ENCODE measurements at places on chromosomes 13 and 19.

- no peak for DNase-seq
These were observed 1211.1 kb upstream of the PCDH20 start for GRCh38 chr13:62626771-62627170.

DNA sequence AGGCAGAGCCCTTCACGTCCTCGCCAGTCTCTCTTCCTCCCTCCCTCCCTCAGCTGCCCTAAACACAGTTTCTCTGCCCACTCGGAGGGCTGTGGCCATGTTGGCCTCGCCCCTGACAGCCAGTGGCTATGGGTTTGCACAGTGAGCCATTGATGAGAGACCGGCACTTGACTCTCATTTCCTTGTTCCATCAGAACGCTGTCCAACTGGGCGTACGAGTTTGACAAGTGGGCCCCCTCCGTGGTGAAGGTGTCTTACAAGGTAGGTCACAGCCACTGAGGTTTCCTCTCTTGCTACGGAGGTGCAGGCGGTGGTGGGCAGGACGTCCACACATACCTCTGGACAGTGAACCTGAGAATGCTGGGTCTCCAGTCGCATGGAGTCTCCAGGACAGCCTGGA lies 57.9 kb downstream of the SMARCA4 start:
- DNase-seq, result no peak

DNA sequence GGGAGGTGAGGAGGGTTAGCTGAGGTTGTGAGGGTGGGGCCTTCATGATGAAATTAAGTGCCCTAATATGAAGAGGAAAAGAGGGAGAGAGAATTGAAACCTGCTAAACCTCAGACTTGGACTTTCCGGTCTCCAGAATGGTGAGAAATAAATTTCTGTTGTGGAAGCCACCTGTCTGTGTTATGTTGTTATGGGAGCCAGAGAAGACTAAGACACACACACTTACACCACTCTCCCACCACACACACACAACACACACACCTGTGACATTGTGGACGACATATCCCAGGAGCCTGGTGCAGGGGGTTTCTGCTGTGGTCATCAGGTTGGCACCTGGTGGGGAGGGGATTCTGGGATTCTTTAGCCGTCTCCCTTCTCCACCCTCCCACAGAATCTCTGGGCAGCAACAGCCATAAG lies 14.0 kb downstream of the KLK4 start:
- no peak for DNase-seq

GRCh38 chr13:99955747-99956472 lies 15.7 kb downstream of the ZIC5 start:
- DNase-seq, result no peak

DNA sequence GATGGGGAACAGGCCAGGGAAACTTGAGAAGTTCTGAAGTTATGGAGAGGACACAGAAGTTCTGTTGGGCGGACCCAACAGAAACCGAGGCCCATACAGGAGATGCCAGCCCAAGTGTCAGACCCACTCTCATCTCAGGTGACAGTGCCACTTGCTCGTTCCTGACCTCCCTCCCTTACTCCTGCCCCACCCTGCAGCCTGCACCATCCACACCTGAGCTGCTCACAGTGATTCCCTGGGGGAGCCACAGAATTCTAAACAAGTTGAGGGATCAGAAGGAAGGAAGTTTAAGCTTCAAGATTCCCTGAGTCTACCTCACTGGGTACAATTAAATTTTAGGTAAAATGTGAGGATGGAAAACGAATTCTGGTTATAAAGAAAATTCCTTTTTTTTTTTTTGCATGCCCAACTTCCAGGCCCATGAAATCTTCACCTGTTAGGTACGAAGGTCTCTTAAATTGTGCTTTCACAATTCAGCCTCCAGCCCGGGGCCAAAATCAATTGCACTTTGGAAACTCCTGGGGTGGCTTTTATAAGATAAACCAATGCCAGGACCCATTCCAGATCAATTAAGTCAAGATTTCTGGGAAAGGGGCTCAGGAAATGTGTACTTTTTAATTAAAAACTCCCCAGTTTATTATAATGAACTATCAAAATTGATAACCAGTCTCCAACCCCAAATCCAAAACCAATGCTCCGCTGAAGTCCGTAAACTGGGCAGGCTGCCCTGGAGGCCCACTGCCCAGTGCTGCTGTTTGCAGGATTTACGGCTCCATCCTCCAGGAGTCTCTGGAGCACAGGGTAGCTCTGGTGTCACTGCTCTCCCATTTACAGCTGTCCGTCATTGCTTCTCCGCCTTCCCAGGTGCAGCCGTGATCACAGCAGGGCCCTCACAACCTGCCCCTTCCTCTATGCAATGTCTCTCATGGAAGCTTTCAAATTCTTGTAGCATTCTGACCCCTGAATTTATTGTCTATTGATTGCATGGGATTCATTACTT lies 643.5 kb downstream of the UQCRFS1 start:
- DNase-seq, result no peak

DNA sequence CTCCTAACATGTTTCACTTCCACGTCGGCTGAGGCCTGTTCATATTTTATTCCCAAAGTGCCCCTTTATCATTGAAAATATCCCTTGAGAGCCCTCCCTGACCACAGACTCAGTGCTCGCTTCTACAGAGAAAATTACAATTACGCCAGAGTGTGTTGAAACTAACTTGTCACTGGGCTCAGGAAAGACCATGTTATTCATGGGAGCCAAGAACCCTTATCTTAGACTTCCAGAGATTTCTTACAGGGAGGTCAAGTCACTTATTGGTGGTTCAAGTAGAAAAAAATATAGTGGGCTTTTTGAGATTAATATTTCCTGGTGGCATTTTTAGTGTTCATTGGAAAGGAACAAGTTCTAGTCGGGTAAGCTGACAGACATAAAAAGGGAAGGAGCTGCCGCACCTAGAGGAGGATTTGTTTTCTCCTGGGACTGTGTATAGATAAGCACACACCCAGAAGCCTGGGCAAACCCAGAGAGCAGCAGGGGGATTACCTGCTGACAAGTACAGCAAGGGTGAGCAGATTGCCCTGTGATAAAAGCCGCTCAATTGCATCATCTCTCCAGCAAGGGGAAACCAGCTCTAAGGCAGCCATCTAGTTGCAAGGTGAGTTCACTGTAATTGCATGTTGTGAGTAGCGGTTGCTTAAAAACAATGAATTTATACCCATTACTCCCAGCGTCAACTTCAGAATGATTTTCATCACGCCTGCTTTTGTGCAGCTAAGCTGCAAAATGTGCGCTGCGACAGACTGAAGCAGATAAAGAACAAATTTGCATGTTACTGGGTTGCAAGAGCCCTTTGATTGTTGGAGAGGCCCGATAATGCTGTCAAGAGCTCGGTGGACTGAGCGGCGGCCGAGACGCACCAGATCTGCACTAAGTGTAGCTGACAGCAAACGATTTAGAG lies 46.2 kb downstream of the DCT start:
- DNase-seq, result no peak

DNA sequence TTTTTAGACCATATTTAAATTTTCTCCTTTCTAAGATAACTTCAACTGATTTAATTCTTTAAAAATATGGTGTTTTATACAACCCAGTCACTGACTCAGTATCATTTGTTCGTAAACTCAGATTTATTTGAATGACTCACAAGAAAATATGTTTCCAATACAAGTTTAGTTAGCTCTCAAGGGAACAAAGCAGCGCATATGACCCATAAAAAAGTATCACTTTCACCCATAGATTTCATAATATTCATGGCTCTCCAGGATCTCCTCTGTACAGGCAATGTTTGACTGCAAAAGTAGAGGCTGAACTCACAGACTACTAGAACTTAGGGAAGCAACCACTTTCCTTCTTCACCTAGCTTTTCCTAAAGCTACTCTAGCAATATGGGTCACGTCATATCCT lies 405.6 kb upstream of the PCDH9 start:
- no peak for DNase-seq

DNA sequence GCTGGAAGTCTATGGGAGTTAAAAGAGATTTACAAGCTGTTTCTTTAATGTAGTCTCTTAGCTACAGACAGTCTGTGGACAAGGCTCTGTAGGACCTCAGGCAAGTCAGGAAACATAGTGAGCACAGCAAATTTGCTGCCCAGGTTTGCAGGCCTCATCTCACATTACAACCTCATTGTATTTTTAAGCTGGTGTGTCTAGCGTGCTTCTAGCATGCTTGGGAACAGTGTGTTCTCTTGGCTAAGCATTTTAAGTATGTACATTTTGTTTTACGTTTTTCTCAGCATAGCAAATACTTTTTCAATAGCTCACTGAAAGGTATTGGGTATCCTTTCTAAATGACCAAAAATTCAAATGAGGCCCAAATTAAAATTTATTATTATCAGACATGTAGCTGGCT lies 113.2 kb downstream of the STARD13 start:
- DNase-seq, result no peak

GRCh38 chr13:99051768-99052455 lies 74.0 kb upstream of the DOCK9 start:
- no peak for DNase-seq

GRCh38 chr19:46356149-46357055 lies 9.5 kb downstream of the PPP5C start:
- no peak for DNase-seq

GRCh38 chr19:13861392-13861713 lies 15.6 kb upstream of the NANOS3 start:
- DNase-seq, result no peak

- DNase-seq, result no peak
These were observed 12.8 kb upstream of the ADGRL1 start for GRCh38 chr19:14218620-14219330.

DNA sequence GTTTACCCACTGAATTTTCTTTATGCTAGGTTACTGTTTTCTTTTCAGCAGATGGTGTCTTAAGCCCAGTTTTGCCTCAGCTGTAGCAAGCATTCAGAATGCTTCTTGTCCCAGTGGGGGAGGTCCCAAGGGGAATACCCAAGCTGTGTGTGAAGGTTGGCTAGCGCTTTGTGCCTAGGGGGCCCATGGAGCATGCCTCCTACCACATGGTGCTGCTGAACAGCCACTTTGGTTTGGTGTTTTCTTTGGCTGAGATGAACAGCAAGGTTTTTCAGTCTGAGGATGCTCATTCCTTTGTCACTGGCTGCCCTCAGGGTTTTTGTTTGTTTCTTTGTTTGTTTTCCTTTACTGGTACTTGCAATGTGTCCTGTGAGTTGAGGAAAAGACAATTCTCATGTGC lies 99.0 kb downstream of the PCDH20 start:
- no peak for DNase-seq

- DNase-seq, result no peak
These were observed 79.1 kb upstream of the SPATA13 start for GRCh38 chr13:24081387-24081786.

DNA sequence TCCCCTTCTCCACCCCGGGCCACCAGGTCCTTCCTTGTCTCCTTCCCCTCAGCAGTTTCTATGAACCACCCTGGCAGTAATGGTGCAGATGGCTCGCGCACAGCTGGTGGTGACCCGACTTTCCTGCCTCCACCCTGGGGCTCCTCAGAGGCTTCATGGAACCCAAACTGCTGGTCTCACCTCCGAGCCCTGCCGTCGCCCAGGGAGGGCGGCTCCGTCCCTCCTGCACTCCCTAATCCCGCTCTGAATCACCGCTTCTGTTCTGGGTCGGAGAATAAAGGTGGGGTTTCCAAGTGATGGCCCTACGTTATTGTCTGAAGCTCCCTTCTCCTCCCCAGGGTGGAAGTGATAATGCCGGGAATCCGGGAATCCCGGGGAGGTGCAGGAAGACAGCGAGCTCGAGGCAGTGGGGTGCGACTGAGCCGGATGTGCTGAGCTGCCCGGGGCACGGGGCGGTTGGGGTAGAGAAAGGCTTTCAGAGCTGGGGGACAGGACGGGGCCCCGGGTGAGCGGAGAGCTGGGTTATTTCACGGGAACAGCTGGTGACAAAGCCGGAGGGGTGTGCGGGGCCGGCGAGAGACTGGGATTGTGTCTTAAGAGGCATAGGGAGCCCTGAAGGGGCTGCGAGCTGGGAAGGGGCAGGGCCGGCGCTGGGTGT lies 711 bp downstream of the FUT2 start:
- no peak for DNase-seq

DNA sequence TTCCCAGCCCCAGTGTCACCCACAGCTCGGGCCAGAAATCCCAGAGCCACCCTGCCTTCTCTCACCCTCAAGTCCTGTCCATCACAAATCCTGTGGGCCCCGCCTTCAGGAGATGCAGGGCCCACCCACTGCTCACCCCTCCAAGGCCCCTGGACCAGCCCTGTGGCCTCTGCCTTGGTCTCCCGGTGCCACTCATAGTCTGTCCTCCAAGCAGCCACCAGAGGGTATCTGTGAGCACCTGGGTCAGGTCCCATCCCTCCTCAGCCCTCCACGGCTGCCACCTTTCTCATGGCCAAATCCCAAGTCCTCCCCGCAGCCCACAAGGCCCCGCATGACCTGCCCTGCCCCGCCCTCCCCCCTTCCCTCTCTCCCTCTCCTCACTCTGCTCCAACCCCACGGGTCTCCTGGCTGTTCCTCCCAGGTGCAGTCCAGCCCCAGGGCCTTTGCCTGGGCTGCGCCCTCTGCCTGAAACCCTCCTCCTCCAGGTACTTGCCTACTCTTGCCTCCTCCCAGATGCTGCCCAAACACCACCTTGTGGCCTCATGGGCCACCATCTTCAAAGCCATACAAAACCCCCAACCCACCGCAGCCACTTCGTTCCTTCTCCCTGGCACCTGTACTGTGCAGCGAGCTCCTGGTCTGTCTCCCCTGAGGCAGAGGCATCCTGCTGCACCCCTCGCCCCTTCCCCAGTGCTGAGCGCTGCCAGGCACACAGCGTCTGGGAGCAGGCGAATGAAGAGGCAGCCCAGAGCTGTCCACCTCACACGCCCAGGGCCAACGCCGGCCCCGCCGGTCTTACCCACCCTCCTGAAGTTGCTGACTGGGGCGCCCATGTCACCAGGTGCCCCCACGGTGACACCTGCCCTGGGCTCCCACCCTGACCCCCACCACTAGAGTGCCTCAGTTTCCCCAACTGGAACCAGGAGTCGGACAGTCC lies 13.2 kb upstream of the UQCR11 start:
- DNase-seq, result peak; percentile 24

DNA sequence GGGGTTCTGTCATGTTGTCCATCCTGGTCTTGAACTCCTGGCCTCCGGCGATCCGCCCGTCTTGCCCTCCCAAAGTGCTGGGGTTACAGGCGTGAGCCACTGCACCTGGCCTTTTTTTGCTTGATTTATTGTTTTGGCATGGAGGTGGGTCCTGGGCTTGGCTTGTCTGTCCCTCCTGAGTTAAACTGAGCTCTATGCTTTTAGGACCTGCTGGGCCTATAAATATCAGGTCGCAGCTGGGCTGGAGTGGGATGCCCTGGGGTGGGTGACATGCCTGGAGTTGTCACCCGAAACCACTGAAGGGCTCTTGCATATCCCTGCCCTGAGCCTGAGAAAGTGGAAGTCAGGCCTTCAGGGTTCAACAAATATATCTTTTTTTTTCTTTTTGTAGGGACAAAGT lies 5.5 kb downstream of the ARRDC5 start:
- DNase-seq, result no peak

GRCh38 chr19:49924004-49924880 lies 4.8 kb upstream of the ATF5 start:
- no peak for DNase-seq

DNA sequence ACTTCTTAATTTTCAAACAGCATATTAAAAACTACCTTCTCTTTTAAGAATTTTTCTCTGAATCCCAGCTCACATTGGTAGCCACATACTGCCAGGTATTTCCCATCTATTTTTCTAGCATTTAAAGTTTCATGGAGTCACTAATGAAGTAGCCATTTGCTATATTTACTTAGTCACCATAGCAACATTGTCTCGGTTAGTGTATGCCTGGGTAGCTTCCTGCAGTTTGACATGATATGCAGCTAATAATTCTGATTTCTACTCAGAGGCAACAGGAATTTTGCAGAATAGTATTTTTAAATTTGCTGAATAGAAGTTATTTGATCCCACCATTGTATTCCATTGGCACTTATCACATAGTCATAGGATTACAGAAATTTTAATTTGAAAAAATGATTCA lies 30.9 kb upstream of the KCTD4 start:
- no peak for DNase-seq
